ENCODE measurements at places on chromosomes 13 and 19. TPM values are rescaled to one million over a fixed set of nuclear protein-coding genes. Genes with fewer than 3 reads are reported as not detected.

Gene ARHGAP35
- 31.7 TPM for total RNA-seq

Gene DLL3
- total RNA-seq = 0.98 TPM

Gene KLK2
- 0.29 TPM for total RNA-seq

- DNase-seq = peak; percentile 79
- peaks cover 83% of the 10 kb centered on the region for H3K4me1 ChIP-seq
- peak overlapping the region; percentile 49 for H3K4me3 ChIP-seq
- H3K27ac ChIP-seq = peak overlapping the region; percentile 95
- no peaks in the 10 kb centered on the region for H3K27me3 ChIP-seq
These were observed 47.3 kb upstream of the GPR183 start for GRCh38 chr13:99354371-99354951.

- H3K27ac ChIP-seq = no peak overlapping the region
- H3K4me1 ChIP-seq = no peaks in the 10 kb centered on the region
- H3K4me3 ChIP-seq = no peak overlapping the region
- no peaks in the 10 kb centered on the region for H3K36me3 ChIP-seq
- DNase-seq = no peak
These were observed 31.2 kb upstream of the LRRC4B start for GRCh38 chr19:50599427-50599826.

DNA sequence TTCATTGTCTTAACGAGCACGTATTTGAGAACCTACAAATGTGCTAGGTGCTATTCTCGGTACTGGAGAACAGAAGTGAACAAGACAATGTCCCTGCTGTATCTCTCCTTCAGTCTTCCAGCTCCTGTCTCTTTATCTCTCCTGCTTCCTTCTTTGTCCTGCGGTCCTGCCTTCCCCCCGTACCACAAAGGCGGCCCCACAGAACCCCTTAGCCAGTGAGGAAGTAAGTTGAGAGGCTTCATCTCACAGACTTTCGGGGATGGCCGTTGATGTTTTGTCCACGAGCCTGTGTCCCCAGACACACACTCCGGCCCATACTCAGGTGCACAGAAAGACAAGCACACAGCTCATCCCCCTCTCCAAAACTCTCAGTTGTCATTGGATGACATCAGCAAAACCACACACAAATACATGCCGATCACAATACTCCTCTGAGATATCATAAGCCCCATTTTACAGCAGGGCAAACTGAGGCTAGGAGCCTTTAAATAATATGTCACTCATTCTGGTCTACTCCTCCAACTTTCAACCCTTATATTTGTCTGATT, 507 bp upstream of the SWSAP1 start:
- H3K4me1 ChIP-seq = peaks cover 29% of the 10 kb centered on the region
- peaks cover 15% of the 10 kb centered on the region for H3K36me3 ChIP-seq
- H3K27ac ChIP-seq = no peak overlapping the region
- no peak for DNase-seq
- no peak overlapping the region for H3K4me3 ChIP-seq

DNA sequence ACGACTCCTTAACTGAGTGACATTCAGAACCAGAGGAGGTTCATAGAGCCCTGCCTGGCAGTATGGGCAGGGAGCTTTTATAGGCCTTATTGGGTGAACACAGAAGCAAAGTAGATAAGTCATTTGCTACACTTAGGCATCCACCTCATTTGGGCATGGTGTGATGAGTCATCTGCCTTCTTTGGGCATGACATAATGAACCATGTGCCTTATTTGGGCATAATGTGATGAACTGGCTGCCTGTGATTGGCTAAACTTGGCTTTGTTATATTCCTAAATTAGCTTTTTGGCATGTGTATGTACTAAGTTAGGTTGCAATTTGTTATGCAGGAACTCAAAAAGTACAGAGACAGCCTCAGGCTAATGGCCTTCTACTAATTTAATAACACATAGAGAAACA, 2210.2 kb upstream of the PCDH20 start:
- H3K36me3 ChIP-seq = no peaks in the 10 kb centered on the region
- no peaks in the 10 kb centered on the region for H3K27me3 ChIP-seq
- no peak overlapping the region for H3K4me3 ChIP-seq

Gene ZNF724
- total RNA-seq = 13.6 TPM

- no peaks in the 10 kb centered on the region for H3K36me3 ChIP-seq
- no peak overlapping the region for H3K27ac ChIP-seq
- no peaks in the 10 kb centered on the region for H3K27me3 ChIP-seq
- H3K4me3 ChIP-seq = no peak overlapping the region
- DNase-seq = no peak
These were observed 389.9 kb downstream of the RFC3 start for GRCh38 chr13:34207872-34208271.

Gene SPACA4
- total RNA-seq = not detected

Gene ZNF556
- not detected for total RNA-seq

- DNase-seq = no peak
- H3K27me3 ChIP-seq = no peaks in the 10 kb centered on the region
- H3K36me3 ChIP-seq = no peaks in the 10 kb centered on the region
- H3K27ac ChIP-seq = no peak overlapping the region
These were observed 18.3 kb downstream of the NWD1 start for GRCh38 chr19:16737911-16738310.

Gene ENOX1
- total RNA-seq = 2.4 TPM

Gene KANK3
- total RNA-seq = 3.7 TPM

DNA sequence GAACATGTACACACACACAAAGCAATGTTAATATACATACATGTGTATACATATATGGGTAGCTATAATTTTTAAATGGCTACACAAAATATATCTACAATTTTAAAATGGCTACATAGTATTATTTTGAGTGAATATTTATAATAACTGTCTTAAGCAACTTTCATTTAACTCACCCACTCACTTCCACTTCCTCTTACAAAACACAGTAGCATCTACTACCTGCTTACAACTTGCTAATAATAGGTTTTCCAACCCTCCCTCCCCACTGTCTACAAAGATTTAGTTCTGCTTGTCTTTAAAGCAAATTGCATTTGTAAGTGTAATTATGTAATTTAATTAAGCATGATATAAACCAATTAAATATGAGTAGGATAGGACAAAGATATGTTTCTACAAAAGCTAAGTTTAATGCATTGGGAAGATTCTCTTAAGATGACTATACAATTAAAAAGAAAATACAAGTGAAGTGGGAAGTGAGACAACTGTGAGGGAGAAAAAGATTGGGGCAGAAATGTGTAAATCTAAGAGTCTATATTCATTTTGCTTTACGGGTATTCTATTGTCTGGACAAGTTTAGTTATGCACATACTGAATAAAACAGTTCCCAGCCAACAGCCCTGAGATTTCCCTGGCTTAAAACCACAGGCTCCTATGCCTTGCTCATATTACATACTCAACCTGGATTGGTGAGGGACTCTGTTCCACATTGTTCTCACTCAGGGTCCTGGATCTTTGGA, 583.1 kb downstream of the EFNB2 start:
- H3K36me3 ChIP-seq = no peaks in the 10 kb centered on the region
- no peak overlapping the region for H3K4me3 ChIP-seq
- H3K27me3 ChIP-seq = no peaks in the 10 kb centered on the region
- DNase-seq = no peak
- H3K27ac ChIP-seq = no peak overlapping the region

- DNase-seq = no peak
- H3K4me3 ChIP-seq = no peak overlapping the region
- no peak overlapping the region for H3K27ac ChIP-seq
These were observed 860.8 kb upstream of the SLITRK5 start for GRCh38 chr13:86810361-86810760.

- peaks cover 48% of the 10 kb centered on the region for H3K4me1 ChIP-seq
- DNase-seq = peak; percentile 48
- H3K27ac ChIP-seq = peak overlapping the region; percentile 90
- H3K36me3 ChIP-seq = peaks cover 7% of the 10 kb centered on the region
- peak overlapping the region; percentile 76 for H3K4me3 ChIP-seq
- H3K27me3 ChIP-seq = no peaks in the 10 kb centered on the region
These were observed 9.9 kb downstream of the LTBP4 start for GRCh38 chr19:40611096-40611495.

Gene PDE4C
- total RNA-seq = 0.14 TPM

Gene ZNF69
- 1.2 TPM for total RNA-seq

DNA sequence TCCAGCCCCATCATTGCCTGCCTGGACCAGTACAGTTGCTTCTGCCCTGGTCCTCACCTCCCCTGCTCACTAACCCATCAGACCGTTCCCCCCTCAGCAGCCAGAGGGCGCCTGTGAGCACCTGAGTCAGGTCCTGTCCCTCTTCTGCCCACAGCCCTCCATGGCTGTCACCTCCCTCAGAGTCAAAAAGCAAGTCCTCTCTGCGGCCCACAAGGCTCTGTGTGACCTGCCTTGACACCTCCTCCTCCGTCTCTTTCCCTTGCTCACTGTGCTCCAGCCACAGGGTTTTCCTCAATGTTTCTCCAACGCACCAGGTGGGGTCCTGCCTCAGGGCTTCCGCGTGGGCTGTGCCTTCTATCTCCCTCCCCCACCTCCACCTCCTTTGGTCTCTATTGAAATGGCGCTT, 29.4 kb upstream of the PTPRS start:
- H3K4me1 ChIP-seq = no peaks in the 10 kb centered on the region
- H3K4me3 ChIP-seq = no peak overlapping the region
- peak; percentile 58 for DNase-seq
- H3K27ac ChIP-seq = no peak overlapping the region

GRCh38 chr13:31377946-31378345, 178.2 kb downstream of the B3GLCT start:
- no peak for DNase-seq
- H3K4me3 ChIP-seq = no peak overlapping the region
- H3K4me1 ChIP-seq = no peaks in the 10 kb centered on the region
- no peaks in the 10 kb centered on the region for H3K36me3 ChIP-seq
- H3K27ac ChIP-seq = no peak overlapping the region
- H3K27me3 ChIP-seq = no peaks in the 10 kb centered on the region

DNA sequence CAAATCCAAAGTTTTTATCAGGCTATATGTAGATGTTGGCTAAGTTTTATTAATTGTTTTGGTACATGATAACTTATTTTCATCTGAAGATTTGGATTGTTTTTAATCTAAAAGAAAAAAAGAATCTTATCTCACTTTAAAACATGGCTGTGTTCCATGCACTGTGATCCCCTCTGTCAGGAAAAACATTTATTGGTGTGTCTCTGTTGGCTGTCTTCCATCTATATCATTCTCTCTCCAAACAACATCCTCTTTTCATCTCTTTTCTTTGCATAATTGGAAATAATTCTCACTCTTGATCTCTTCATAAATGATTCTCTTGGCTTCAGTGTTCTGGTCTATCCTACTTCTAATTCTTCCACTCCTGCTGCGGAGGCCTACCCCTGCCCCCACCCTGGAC, 4.2 kb downstream of the NALCN start:
- H3K27me3 ChIP-seq = peaks cover 41% of the 10 kb centered on the region
- no peak overlapping the region for H3K27ac ChIP-seq

Gene LHB
- not detected for total RNA-seq

- H3K27me3 ChIP-seq = no peaks in the 10 kb centered on the region
- no peak overlapping the region for H3K4me3 ChIP-seq
- H3K27ac ChIP-seq = no peak overlapping the region
- no peaks in the 10 kb centered on the region for H3K4me1 ChIP-seq
- no peak for DNase-seq
- no peaks in the 10 kb centered on the region for H3K36me3 ChIP-seq
These were observed 213.6 kb upstream of the CSNK1A1L start for GRCh38 chr13:37319031-37319443.

DNA sequence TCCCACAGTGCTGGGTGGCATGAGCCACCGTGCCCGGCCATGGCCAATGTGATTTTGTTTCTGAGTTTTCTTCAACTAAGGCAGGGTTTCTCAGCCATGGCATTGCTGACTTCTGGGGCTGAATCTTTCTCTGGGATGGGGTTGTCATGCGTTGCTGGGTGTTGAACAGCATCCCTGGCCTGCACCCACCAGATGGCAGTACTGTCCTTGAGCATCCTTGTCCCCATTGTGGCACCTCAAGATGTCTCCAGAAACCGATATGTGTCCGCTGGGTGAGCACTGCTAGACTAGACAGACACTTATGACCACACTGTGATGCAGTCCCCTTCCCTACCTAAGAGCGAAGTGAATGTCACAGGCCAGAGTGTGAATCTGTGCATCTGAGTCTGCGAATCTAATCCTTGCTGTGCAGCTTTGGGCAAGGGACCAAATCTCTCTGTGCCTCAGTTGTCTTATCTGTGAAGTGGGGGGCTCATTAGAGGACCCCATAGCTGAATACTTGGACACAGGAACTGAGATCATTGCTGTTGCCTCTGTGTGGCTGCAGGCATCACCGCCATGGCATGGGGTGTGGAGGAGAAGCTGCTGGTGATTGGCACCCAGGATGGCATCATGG, 50.3 kb upstream of the SIN3B start:
- peak; percentile 73 for DNase-seq
- H3K36me3 ChIP-seq = no peaks in the 10 kb centered on the region
- H3K4me1 ChIP-seq = no peaks in the 10 kb centered on the region

Gene PDX1
- total RNA-seq = not detected

DNA sequence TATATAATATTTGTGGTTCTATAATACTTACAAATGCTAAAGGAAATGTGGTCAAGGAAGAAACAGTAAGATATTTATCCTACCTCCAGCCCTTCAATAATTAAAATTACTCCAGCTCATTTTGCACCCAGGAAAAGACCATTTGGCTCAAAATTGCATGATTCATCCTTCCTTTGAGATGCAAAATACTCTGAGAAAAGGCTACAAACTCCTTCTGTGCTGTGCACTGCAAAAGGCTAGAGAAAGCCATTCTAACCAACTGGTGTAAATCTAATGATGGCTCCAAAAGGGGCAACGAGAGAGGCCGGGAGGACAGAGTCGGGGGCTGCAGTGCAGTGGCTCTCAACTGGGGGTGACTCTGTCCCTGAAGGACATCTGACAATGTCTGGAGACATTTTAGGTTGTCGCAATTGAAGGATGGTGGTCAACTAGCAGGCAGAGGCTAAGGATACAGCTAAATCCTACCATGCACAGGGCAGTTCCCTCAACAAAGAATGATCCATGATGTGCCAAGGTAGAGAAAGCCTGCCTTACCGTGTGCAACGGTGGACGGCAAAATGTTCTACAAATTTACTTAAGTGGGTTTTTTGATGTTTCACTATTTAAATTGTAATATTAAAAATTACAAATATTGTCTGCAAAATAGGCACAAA, 32.6 kb downstream of the SLC7A1 start:
- H3K4me3 ChIP-seq = no peak overlapping the region
- peaks cover 32% of the 10 kb centered on the region for H3K4me1 ChIP-seq
- DNase-seq = no peak
- no peak overlapping the region for H3K27ac ChIP-seq
- H3K36me3 ChIP-seq = no peaks in the 10 kb centered on the region
- H3K27me3 ChIP-seq = no peaks in the 10 kb centered on the region

Gene CGB8
- not detected for total RNA-seq

Gene PRR19
- 1.1 TPM for total RNA-seq

DNA sequence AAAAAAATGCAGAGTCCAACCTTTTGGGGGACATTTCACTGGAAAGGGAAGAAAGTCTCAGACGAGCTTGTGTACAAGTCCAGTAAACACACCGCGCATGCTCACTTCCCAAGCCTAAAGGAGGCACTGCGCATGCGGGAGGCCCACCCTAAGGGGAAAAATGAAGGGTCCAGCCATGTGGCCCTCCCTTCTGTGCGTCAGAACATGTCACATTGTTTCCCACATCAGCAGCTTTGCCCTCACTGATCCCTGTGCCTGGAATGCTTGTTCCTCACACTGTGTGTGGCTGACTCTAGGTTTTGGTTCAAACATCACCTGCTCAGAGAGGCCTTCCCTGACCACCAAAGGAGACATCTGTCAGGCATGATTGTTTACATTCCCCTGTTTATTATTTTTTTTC, 4.4 kb downstream of the ELSPBP1 start:
- peaks cover 14% of the 10 kb centered on the region for H3K27me3 ChIP-seq
- H3K36me3 ChIP-seq = no peaks in the 10 kb centered on the region
- no peak overlapping the region for H3K27ac ChIP-seq
- no peaks in the 10 kb centered on the region for H3K4me1 ChIP-seq
- no peak overlapping the region for H3K4me3 ChIP-seq
- DNase-seq = no peak

Gene ZNF880
- 11.9 TPM for total RNA-seq

Gene RNF225
- 0.61 TPM for total RNA-seq

All from activated CD8-positive, alpha-beta memory T cell treated with anti-CD3 and anti-CD28 coated beads, Interleukin-2, amount 10 ng/mL, durations not matched to agents 7 days and 5 days (primary cell).